ENCODE measurements at places on chromosomes 4 and X.

DNA sequence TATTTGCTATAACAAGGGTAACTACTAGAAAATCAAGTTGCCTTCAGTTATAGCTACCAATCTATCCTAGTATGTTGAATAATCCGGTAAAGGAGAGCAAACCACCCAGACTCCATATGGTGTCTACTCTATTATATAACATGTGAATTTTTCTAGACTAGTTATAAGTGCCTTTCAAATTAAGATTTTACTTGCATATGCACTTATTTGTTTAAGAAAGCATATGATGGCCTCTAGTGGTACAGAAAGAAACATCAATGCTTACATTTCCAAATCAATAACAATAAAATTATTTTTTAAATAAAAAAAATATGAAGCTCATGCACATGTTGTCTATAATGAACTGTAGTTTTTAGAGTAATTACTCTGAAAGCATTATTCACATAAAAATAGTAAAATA is 1516.4 kb upstream of the PABPC4L start:
- DNase-seq = no peak

DNA sequence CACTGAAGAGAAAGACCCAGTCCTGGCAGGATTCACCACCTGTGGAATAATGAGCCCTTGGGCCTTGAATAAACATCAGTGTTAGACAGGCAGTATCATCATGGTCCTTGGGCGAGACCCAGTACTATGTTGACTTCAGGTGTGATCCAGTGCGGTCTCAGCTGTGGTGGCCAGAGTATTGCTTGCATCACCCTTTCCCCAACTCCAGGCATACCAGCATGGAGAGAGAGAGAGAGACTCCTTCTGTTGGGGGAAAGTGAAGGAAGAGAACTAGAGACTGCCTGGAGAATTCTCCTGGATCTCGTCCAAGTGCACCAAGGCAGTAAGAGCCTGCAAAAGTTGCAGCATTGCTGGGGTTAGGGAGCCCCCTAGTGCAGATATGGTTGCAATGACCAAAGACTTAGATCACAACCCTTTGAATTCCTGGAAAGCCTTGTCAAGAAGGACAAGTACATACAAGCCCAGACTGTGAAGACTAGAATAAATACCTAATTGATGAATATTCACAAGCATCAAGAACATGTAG is 61.1 kb upstream of the VAMP7 start:
- DNase-seq = peak; percentile 64

DNA sequence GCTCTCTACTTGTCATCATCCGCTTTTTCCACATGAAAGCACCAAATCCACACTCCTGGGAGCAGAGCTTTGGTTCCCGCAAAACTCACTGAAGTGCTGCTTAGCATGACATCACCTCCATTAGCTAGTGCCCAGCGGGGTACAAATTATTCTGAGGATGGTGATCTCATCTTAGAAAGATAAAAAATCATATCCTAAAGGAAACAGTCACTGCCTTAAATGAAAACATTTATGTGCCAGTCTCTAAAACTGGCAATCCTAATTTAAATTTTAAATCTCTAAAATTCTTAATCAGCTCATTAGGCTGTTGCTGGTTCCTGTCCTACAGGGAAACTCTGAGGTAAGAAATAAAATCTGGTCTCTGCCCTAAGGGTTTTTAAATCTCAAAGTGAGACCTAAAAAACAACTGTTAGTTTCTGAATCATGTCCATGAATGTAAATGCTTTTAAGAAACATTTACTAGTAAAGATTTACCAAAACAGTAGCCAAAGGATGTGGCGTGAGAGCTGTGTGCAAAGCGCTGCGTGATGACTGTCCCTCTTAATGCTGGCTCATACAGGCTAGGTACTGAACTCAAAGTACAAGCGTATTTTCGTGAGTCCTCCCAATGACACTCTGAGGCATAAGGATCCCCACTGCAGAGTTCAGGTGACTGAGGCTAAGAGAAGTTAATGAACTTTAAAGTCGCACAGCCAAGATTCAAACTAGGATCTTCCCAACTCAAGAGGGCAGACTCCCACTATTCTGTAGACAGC is 4.5 kb downstream of the CASP3 start:
- no peak for DNase-seq

DNA sequence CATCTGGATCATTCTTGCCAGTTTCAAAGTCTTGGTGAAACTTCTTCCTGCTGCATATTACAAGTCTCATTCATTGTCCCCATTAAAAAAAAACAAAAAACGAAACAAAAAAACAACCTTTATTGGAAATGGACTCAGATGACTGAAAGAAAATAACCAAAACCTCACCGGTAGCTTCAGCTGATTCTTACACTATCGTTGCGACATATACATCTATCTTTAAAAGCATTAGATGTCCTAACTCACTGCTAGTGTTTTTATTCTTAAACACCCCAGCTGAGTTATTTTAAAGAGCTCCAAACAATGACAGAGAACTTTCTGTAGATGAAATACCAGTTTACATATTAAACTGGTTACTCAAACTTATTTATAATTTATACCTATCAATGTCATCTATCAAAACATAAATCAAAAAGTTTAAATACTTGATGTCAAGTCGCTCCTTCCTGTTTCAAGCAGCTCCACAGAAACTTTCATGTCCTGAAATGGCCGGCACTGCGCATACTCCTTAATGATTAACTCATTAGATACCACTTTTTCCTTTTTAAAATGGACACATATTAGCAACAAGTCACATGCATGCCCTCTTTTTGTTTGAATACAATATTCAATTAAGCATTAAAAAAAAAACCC is 87.2 kb downstream of the HPRT1 start:
- DNase-seq = no peak

- DNase-seq = no peak
Observed at GRCh38 chr4:53763813-53764597, 172.7 kb upstream of the LNX1 start.

GRCh38 chrX:141405853-141406492 is 163.7 kb upstream of the SPANXC start:
- DNase-seq = no peak

- DNase-seq = no peak
Observed at GRCh38 chr4:138299881-138300280, 57.7 kb upstream of the SLC7A11 start.

DNA sequence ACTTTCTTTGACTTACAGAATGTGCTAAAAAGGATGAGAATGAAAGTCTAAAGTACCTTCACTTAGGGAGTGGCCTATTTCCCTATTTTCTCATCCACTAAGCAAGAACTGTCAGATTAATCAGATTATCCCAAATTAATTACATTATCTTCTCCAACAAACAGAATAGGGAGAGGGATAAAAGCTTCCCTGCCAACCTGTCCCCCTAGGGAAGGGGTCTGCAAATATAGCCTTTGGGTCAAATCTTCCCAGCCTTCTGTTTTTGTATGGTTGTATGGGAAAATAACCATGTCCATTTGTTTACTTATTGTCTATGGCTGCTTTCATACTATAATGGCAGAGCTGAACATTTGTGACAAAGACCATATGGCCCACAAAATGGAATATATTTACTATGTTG is 57.1 kb upstream of the USP38 start:
- no peak for DNase-seq

GRCh38 chr4:8090744-8091301 is 67.8 kb downstream of the ABLIM2 start:
- no peak for DNase-seq

GRCh38 chr4:47510506-47511143 is 25.6 kb downstream of the ATP10D start:
- DNase-seq = no peak

GRCh38 chr4:73732759-73733431 is 7.5 kb upstream of the CXCL8 start:
- no peak for DNase-seq

GRCh38 chr4:113888006-113888405 is 91.4 kb downstream of the ARSJ start:
- DNase-seq = no peak

- DNase-seq = no peak
Observed at GRCh38 chrX:1946974-1947373, 332.1 kb downstream of the ASMT start.

- no peak for DNase-seq
Observed at GRCh38 chrX:153214934-153215333, 35.9 kb downstream of the MAGEA1 start.

- DNase-seq = no peak
Observed at GRCh38 chrX:103124284-103124683, 31.3 kb upstream of the NXF3 start.

- no peak for DNase-seq
Observed at GRCh38 chr4:107060388-107060787, 24.3 kb upstream of the DKK2 start.

- no peak for DNase-seq
Observed at GRCh38 chr4:88018466-88018865, 11.0 kb downstream of the PKD2 start.

DNA sequence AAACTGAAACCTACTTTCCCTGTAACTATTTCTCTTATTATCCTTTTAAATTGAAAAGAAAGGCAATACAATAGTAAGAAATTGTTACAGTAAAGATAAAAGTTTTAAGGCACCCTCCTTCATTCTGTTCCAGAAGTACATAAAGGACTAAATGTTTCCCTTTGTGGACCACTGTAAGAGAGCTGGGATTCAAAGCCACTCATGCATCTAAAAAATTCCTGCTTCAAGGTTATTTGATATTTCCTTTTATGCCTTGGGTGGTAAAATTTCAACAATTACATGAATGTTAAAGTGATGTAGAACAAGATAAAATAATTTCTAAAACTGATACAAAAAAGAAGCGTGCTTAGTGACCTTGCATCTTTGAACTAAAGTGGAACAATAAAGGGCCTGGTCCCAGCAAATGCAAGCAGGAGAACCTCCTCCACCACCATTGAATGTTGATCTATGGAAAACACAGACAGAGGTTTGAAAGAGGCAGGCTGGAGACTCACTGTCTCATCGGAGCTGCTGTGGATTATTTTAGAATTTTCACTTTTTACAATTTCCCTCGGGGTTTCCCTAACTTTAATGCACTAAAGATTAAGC is 42.3 kb upstream of the PRSS12 start:
- DNase-seq = no peak

GRCh38 chr4:147683188-147683591 is 773 bp downstream of the PRMT9 start:
- DNase-seq = no peak

- DNase-seq = no peak
Observed at GRCh38 chr4:145341381-145341780, 140.3 kb upstream of the SMAD1 start.

GRCh38 chrX:1754077-1754476 is 139.2 kb downstream of the ASMT start:
- DNase-seq = no peak

GRCh38 chr4:89820010-89820409 is 17.0 kb downstream of the SNCA start:
- no peak for DNase-seq

- no peak for DNase-seq
Observed at GRCh38 chrX:41796046-41796445, 72.1 kb downstream of the GPR82 start.

DNA sequence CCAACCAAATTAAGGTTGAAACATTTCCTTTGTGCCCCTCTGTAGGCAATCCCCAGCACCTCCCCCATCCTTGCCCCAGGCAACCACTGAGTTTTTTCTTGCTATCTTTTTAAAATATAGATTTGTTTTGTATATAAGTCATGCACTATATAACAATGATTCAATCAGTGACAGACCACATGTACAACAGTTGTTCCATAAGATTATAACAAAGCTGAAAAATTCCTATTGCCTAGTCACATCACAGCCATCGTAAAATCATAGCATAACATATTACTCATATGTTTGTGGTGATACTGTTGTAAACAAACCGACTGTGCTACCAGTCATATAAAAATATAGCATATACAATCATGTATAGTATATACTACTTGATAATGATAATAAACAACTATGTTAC is 211.9 kb upstream of the NRK start:
- no peak for DNase-seq

DNA sequence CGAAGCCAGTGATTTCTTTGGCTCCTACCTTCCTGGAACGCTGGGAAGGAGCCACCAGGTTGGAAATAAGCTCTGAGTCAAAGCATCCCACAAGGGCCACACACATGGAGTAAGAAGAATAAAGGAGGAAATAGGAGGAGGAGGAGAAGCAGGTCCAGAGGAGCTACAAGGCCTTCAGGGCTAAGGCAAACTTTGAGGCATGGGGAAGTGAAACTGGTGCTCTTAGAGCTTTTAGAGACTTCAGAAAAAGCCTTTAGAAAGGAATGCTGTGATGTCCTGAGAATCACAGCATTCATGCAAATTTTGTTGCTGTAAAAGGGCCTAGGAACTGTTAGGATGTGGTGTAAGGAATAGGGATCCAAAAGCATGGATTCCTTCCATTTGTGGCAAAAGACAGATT is 135.9 kb upstream of the ARHGEF9 start:
- DNase-seq = no peak

DNA sequence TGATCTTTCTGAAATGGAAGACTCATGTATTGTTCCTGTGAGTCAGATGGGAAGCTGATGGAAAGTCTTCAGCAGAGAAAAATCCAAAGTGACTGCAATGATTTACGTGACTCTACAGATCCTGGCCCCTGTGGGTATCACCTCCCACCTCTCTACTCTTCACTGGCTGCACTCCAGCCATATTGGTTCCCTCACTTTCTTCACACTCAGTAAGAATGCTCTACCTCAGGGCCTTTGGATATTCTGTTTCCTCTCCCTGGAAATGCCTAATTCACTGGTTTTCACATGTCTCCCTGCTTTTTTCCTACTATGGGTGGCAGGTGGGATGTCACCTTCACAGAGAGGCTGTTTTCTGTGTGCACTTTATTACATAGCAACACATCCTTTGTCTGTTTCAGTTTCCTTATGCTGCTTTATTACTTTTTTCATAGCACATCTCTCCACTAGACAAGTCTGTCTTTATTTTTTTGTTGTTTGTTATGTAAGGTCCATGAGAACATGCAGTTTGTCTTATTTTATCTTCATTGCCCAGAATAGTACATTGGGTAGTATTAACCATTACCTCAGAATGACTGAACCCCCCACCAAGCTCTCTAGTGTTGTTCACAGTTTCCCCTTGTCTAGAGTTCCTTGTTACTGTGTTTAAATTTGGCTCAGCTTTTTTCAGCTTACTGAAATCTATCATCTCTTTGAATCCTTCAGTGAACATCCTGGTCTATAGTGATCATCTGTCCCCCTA is 57.6 kb upstream of the CLNK start:
- DNase-seq = no peak

DNA sequence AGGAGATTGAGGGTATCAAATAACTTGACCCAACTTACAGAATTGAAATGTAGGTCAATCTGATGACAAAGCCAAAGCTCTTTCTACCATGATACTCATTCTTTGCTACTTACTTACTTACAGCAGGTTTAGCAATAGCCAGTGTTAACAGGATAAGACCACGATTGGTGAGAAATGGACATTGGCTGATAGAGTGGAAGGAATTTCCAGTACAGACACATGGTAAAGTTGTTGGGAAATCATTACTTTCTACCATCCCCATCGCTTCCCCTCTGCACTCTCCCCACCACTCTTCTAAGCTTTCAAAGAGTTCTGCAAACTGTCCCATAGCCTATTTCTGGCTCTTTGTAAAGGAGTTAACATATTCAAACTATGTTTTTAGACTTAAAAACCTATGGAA is 119.7 kb downstream of the CHRNA9 start:
- no peak for DNase-seq

GRCh38 chr4:20367446-20367845 is 115.7 kb downstream of the SLIT2 start:
- DNase-seq = no peak
